Suprapubic skin (tissue), 4 donors: ENCODE measurements at places on chromosomes 5 and 9. TPM values are rescaled to one million over a fixed set of nuclear protein-coding genes. Genes with fewer than 3 reads are reported as not detected.

The C9orf50 gene
- total RNA-seq: 0.64 TPM

The FAM151B gene
- 3.3 TPM for total RNA-seq

DNA sequence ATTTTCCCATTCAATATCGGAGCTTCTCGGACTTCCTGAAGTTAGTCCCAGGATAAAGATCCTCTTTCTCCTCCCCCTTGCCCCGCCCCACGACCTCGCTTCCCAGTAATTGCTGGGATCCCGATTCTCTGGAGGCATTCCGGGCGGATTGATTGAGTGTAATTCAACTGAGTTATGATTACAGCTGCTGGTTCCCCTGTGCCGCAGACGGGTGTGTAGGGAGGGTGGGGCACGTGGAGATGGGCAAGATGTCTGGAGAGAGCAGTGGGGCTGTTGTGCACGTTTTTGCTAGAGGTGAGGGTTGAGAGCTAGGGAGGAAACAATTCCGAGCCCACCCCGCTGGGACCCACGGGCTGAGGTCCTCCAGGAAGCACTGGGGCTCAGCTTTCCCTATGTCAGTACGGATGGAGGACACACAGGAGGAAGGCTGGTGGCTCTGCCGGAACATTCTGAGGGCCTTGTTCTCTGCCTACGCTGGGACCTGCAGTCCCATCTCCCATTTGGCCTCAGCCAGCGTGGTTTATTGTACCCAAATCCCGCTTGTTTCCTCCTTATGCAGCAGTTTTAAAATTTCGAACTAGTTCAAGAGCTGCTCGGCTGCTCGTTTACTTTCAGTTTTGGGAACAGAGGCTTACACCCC, 2.4 kb upstream of the DMRT2 start:
- peak; percentile 82 for DNase-seq

DNA sequence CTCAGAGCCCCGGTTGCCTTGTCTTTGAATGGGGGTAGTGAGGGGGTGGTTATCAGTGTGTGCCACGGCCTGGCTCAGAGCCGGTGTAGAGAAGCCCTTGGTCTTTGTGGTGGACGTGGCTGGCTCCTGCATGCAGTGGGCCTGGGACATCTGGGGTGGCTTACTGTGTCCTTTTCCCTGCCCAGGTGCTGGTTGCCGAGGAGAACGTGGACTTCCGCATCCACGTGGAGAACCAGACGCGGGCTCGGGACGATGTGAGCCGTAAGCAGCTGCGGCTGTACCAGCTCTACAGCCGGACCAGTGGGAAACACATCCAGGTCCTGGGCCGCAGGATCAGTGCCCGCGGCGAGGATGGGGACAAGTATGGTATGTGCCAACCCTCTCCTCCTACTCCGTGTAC, 16.5 kb downstream of the FGF18 start:
- no peak for DNase-seq

- no peak for DNase-seq
Observed at GRCh38 chr5:71587766-71588532, 809 bp downstream of the MCCC2 start.

DNA sequence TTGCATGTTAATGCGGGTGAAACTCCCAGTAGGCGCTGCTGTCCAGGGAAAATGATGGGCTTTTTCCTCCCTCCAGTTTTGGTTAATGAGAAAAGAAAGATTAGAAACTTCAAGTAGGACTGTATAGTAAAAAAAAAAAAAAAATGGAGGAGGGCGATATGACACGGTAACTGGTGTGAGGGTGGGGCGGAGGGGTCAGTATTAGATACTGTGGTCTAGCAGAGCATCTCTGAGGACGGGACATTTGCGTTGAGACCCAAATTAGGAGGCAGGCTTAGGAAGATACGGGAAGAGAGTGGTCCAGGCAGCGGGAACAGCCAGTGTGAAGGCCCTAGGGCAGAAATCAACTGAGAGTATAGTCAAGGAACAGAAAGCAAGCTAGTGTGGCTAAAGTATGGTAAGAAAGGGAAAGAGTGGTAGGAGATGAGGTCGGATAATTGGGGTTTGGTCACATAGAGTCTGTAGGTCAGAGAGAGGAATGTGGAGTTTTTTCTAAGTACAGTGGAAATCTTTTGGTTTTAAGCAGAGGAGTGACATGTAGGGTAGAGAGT, 707 bp downstream of the RMND5B start:
- no peak for DNase-seq

GRCh38 chr5:36734422-36734821, 128.0 kb downstream of the SLC1A3 start:
- DNase-seq: no peak

DNA sequence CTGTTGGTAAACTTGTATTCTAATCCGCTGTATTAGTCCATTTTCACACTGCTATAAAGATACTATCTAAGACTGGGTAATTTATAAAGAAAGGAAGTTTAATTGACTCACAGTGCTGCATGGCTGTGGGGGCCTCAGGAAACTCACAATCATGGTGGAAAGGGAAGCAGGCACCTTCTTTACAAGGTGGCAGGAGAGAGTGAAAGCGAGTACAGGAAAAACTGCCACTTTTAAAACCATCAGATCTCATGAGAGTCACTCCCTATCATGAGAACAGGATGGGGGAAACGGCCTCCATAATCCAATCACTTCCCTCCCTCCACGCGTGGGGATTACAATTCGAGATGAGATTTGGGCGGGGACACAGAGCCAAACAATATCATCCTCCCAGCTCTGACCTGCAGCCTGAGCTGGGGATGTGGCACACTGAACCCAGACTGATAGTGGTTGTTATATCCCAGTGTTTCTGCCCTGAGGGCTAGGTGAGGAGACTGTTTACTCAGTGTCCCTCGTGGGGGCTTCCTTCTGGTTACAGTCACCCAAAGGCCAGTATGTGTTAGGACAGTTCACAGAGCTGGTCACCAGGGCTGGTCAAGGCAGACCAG, 488.3 kb downstream of the KDM4C start:
- no peak for DNase-seq

DNA sequence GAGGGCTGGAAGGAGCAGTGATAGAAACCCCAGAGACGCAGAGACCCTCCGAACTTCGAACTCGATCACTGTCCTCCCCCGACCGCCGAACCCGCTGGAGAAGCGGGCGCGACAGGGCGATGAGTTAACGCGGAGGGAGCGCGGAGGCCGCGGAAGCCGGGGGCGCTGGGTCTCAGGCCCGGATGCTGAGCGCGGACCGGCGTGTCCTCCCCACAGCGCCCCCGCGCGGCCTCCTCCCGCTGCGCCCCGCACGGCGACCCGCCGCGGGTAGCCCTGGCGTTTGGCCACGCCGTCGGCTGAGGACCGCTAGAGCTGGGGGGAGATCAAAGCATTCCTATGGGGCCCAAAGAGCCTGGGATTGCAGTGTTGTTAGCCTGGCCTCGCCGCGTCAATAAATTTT, 7.7 kb upstream of the DMRT2 start:
- no peak for DNase-seq
